NCI-H1092 (cell line): ENCODE measurements at places on chromosomes 4 and X.

- no peak for DNase-seq
Measured at GRCh38 chr4:74433043-74433442, 11.9 kb upstream of the AREG start.

DNA sequence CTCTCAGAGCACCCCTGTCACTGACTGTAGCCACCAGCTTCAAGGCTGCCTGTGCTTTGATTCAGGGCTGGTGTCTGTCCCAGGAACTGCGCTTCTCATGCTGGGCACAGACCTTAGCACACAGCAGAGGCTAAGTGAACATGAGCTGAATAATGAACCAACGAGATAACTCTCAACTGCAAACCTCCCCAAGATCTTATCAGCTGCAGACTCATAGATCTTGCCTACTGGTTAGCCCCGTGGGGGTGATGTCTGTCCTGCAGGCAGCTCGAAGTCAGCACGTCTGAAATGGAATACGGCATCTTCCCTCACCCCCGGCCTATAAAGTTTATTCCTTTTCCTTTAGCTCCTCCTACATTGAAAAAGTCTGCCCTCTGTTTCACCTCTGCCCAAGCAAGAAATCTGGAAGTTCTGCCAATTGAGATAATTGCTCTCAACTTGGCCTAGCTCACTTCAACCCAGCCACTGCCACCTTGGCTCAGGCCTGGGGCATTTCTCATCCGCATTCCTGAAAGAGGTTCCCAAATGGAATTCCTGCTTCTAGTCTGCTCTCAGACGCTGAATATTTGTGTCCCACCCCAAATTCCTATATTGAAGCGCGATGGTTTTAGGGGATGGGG lies 73.7 kb downstream of the GATB start:
- DNase-seq = no peak

DNA sequence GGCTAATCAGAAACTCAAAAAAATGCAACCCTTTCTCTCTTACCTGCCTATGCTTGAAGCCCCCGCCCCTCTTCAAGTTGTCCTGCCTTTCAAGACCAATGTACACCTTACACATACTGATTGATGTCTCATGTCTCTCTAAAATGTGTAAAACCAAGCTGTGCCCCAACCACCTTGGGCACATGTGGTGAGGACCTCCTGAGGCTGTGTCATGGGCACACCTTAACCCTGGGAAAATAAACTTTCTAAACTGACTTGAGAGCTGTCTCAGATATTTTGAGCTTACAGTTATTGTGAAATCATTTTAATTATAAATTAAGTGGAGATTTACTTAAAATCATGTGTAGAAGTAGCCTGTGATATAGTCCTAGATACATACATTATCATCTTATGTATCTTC lies 22.2 kb downstream of the GUF1 start:
- no peak for DNase-seq

DNA sequence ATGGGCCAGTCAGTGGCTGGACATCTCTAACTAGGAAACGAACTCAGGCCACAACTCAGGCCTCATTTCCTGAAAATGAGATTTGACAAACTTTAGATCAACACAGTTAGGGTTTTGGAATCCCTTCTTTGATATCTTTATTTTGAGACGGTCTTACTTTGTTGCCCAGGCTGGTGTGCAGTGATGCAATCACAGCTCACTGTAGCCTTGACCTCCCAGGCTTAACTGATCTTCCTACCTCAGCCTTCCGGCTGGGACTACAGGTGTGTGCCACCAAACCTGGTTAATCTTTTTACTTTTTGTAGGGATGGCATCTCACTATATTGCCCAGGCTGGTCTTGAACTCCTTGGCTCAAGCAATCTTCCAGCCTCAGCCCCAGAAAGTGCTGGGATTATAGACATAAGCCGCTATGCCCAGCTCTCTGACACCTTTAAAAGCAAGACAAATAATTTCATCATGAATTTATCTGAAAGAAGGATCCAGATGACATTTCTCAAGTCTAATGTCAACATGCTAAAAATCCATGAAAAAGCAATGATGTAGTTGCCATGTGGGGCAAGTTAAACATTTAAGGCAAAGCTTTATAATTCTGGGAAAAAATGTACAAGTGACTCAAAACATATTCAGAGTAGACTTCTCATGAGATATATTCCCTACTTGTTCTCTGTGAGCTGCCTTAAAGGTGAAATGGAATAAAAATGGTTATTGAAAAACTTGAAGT lies 89.1 kb upstream of the CBR4 start:
- DNase-seq = no peak

DNA sequence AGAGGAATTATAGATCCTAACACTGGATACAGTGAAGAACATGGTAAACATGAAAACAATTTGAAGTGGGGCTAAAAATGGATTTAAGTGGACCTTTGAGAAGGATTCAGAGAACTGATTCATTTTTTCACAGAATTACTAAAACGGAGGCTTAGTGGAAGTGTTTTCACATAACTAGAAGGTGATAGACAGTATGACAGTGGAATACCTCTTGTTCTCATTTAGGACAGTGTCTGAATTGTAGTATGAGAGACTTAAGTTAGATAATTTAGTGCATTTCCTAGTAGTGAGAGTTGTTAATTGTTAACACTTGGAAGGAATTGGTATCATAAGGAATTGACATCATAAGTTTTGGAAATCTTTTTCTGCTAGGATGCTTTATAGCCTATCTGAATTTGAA lies 64.1 kb downstream of the FIP1L1 start:
- DNase-seq = no peak

GRCh38 chrX:8413279-8413678 lies 51.4 kb upstream of the VCX3B start:
- no peak for DNase-seq

- no peak for DNase-seq
Measured at GRCh38 chr4:7744142-7744804, 195.4 kb downstream of the AFAP1 start.

DNA sequence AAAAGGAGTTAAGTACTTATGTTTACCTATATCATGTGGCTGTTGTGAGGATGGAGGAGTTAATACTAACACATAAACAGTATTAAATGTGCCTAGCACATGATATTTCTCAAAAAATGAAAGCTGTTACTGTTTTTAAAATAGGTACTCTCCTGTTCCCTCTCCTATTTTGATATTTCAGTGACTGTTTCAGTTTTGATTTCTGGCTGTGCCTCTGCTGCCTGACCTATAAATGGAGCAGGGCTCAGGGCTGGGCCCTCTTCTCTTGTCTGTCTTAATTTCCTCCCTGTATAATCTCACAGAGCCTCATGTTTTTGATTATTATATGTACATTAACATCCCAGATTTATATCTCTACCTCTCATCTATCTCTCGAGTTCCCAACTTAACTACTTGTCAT lies 93.3 kb downstream of the UGT8 start:
- DNase-seq = no peak

GRCh38 chrX:154378059-154378798 lies 866 bp upstream of the EMD start:
- DNase-seq = peak; percentile 43

DNA sequence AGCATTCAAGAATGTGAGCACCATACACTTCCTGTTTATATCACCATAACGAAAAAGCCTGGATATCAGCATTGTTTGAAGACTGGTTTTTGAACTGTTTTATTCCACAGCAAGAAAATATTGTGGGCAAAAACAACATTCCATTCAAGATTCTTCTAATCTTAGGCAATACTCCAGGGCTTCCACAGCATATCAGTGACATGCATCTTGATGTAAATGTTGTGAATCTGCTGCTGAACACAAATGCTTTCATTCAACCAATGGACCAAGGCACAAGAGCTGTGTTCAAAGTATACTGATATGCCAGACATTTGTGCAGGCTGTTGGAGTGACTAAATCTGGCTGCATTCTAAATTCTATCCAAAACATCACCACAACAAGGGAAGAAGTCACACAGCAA lies 260.1 kb upstream of the ETNPPL start:
- no peak for DNase-seq

GRCh38 chrX:119942831-119943184 lies 743 bp downstream of the NKAP start:
- DNase-seq = no peak
